ENCODE measurements at places on chromosomes 7 and 10.

- no peak for DNase-seq
Measured at GRCh38 chr10:43307306-43307705, 40.4 kb upstream of the RASGEF1A start.

DNA sequence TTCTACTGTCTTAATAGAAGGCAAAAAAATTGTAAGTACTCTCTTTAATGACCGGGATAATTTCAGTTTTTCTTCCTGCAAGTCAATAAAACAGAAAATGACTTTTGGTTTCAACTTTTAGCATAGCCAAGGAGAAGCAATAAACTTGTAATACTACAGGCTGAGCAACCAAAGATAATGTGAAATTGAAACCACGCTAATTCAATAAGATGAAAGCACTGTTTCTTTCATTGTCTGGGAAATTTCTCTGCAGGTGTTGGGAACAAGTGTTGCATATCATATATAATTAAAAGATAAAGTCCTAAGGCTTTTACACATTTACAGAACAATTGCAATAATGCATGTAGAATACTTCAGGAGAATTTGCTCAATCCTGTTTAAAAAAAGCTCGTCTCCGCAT, 462.3 kb downstream of the PAXIP1 start:
- DNase-seq: no peak

DNA sequence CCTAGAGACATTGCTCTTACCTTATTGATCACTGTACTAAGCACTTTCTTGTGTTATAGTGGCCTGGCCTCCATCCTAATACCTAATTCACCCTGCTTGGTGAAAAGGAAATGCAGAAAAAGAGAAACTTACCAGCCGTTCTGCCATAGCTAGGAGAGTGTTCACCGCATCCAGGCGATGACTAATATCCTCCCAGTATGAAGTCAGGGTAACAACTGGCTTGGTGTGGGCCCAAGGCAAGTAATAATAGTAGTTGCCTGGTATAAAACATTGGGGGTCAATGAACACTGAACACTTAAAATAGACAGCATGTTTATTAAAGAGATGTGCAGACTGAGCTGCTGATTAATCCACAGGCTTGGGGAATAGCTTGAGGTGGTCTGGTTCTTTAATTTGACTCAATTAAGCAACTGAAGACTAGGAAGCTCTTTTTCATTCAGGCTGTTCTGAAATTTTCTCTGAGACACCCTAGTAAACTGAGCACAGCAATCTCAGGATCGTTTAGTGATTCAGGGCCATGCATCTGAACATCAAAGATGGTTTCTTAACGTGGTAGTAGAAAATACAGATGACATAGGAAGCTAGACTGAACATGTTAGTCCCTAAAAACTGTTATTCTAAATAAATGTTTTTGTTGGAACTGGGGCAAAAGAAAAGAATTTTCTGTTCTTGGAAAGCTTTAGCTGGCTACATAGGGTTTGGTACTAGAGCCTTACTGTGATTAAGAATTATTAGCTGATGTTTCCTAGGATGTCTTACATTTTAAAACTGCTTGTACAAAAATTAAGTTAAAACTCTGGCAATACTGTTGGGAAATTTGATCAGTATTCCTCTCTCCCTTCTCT, 102.2 kb downstream of the MYOF start:
- peak; percentile 85 for DNase-seq

DNA sequence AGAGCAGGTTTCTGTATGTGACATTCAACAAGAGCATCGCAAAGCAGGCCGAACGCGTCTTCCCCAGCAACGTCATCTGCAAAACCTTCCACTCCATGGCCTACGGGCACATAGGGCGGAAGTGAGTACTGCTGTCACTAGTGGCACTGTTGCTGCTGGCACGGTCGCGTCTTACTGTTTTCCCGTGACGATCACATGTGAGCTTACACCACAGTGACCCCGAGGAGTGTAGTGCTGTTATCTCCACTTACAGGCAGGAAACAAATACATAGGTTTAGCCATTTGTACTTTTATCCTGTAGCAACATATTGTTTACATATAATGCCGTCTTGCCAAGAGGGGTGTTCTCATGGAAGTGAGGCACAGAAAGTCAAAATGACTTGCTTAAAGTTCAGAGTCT, 25.4 kb downstream of the FBH1 start:
- no peak for DNase-seq

- DNase-seq: peak; percentile 35
Measured at GRCh38 chr10:58178811-58179210, 88.9 kb downstream of the IPMK start.

DNA sequence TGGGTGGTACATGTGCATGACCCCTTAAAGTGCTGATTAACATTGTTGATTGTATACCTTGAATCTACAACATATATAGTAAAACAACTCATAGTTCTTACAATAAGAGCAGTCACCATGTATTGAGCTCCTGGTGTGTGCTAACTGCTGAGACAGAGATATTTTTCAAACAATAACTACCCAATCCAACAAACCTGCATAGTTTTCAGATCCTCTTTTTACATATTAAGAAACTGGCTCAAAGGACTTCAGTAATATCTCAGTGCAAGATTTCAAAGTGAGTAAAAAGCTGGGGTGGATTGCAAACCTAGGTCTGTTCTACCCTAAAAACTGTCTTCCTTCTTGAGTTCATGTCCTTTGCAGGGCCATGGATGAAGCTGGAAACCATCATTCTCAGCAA, 272.2 kb downstream of the SNX13 start:
- DNase-seq: no peak

- DNase-seq: no peak
Measured at GRCh38 chr7:47779341-47779771, 168.9 kb downstream of the PKD1L1 start.

DNA sequence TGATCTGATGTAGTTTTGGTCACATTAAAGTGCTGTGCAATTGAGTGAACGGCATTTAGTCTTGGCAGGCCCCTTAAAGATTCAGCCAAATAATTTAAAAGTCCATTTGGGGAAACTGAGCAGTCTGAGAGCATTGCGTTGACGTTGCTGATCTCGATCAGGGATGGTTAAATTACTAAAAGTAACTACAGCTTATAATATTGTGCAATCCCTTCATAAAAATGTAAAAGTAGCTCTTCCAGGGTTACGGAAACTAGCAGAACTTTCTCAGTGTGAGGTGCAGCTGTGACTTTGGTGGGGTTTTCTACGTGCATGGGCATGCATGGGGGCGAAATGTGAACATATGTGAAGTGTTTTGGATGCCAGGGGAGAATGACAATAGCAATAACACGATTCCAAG, 184.5 kb upstream of the RNF32 start:
- no peak for DNase-seq

- DNase-seq: no peak
Measured at GRCh38 chr10:3366043-3366442, 193.5 kb upstream of the PITRM1 start.

- no peak for DNase-seq
Measured at GRCh38 chr10:89975771-89976170, 274.4 kb downstream of the KIF20B start.

DNA sequence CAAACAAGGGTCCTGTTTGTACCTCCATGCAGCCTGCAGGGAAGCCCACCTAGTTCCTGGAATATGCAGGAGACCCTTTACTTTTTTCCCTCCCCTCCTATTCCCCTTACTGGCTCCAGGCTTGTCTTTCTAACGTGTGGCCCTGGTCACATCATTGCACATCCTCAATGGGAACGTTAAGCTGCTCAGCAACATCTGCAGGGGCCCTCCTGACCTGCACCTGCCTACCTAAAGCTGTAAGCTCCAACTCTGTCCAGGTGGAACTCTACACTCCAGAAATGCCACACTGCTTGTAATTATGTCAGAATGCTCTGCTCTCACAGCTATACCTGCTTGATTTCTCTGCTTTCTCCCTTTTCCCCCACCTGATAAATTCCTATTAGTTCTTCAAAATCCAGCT, 72.1 kb downstream of the ARMC3 start:
- DNase-seq: no peak

GRCh38 chr10:36096576-36096975, 454.5 kb upstream of the FZD8 start:
- DNase-seq: no peak

Measured in cardiac fibroblast (primary cell).